Stimulated activated CD4-positive, alpha-beta T cell treated with anti-CD3 and anti-CD28 coated beads, Interleukin-1b, Interleukin-23, amount 100 ng/mL, for 4 hours (primary cell): ENCODE measurements at places on chromosomes 6 and 20.

GRCh38 chr20:56503916-56504315 is 20.6 kb upstream of the FAM209A start:
- DNase-seq = no peak

DNA sequence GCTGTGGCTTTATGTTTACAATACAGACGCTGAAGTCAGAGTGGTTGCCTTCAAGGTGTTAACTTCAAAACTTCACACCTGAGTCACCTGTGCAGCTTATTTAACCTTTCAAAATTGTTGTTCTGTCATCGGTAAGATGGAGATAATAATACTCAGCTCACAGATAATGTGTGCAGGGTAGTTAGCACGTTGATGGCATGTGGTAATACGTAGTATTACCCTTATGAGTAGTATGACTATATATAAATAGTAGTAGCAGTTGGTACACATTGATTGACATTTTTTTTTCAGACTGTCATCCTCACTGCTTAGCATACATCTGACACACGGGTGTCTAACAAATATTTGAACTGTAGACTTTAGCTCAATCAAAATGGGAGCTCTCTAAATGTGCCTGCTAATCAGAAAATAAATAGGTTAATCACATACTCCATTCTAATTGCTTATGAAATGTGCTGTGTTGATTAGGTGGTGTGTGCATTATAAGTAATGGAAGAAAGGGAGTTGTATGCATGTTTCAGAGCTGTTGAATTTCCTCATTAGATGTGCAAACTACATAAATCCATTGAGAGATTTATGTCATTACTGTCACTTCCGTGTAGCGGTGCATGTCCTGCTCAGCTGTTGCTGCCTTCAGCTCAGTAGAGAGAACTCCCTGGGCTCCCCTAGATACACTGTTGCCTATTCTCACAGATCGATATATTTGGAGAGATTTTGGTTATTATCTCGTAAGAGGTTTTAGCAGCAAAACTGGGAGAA is 11.2 kb upstream of the MROH8 start:
- DNase-seq = no peak

DNA sequence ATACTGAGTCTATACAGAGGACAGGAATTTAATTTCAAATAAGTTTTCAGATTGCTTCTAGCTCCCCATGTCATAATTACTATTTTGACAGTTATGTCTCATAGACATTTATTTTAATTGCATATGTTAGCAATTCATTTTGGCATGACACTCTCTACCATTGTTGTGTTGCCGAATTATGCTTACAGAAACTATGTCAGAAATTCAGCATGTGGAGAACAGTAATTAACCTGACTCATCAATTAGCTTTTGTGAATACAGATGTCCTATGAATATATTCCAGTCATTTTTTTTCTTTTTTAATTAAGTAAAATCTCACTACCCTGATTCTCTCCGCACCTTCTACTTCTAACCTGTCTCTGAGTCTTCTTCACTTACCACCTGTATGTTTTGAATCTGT is 105.1 kb downstream of the NKAIN2 start:
- no peak for DNase-seq

- DNase-seq = no peak
Observed at GRCh38 chr20:49675368-49676151, 38.1 kb downstream of the B4GALT5 start.

DNA sequence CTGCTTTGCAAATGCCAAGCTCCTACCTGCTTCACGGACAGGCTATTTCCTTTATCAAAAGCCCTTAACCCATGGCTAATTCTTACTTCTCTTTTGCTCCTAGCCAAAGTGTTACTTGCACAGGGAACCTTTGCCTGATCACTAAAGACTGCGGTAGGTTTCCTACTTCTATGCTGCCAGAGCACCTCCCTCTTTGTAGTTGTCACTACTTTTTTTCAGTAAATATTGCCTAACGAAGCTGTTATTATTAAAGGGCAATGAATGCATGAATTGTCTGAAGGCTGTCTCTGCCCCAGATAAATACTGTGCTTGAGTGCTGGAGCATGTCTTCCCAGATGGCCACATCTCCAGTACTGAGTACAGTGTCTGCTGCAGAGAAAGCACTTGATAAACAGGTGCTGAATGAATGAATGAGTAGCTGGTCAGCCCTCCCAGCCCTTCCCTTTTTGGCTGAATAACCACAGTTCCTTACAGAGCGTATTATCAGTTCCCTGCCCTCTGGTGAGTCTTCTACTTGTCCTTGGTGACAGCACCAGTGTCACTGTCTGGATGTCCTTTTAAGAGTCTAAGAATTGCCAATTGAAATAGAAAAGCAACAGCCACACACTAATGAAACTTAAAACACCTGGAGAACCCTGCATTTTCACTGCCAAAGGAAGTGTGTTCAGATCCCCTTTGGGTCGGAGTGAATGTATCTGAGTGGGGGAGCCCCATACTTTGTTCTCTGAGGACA is 73.6 kb upstream of the TRAF3IP2 start:
- no peak for DNase-seq

- no peak for DNase-seq
Observed at GRCh38 chr20:51536116-51537069, 6.1 kb downstream of the NFATC2 start.

- DNase-seq = no peak
Observed at GRCh38 chr6:45558858-45559257, 181.1 kb upstream of the SUPT3H start.

GRCh38 chr20:57439432-57439831 is 48.2 kb downstream of the RBM38 start:
- DNase-seq = no peak

GRCh38 chr6:125554456-125554855 is 195.0 kb upstream of the HEY2 start:
- DNase-seq = no peak

DNA sequence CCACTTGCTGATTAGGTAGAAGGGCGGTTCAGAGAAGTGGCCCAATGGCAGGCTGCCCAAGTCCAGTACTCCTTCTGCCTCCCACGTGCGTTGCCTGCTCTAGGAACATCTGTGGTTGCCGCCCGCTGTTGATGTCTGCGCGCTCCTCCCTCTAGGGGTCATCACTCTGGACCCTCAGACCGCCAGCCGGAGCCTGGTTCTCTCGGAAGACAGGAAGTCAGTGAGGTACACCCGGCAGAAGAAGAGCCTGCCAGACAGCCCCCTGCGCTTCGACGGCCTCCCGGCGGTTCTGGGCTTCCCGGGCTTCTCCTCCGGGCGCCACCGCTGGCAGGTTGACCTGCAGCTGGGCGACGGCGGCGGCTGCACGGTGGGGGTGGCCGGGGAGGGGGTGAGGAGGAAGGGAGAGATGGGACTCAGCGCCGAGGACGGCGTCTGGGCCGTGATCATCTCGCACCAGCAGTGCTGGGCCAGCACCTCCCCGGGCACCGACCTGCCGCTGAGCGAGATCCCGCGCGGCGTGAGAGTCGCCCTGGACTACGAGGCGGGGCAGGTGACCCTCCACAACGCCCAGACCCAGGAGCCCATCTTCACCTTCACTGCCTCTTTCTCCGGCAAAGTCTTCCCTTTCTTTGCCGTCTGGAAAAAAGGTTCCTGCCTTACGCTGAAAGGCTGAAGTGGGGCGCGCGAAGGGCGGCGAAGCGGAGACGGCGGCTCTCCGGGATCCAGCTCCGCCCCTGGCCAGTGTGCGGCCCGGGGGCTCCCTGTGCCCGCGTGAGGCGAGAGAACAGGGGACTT is 8.5 kb downstream of the TRIM15 start:
- no peak for DNase-seq

GRCh38 chr6:21885532-21886114 is 292.1 kb downstream of the SOX4 start:
- no peak for DNase-seq

GRCh38 chr6:21767891-21768648 is 174.5 kb downstream of the SOX4 start:
- DNase-seq = no peak

- no peak for DNase-seq
Observed at GRCh38 chr6:22025468-22026163, 271.2 kb downstream of the PRL start.

GRCh38 chr20:10935658-10936402 is 262.0 kb upstream of the JAG1 start:
- DNase-seq = no peak

GRCh38 chr6:121492536-121492935 is 57.1 kb downstream of the GJA1 start:
- DNase-seq = no peak

GRCh38 chr6:78810698-78811097 is 56.7 kb upstream of the IRAK1BP1 start:
- DNase-seq = no peak

GRCh38 chr6:128112494-128112893 is 211.6 kb upstream of the THEMIS start:
- DNase-seq = no peak

- no peak for DNase-seq
Observed at GRCh38 chr6:44701637-44702101, 314.2 kb downstream of the CDC5L start.

DNA sequence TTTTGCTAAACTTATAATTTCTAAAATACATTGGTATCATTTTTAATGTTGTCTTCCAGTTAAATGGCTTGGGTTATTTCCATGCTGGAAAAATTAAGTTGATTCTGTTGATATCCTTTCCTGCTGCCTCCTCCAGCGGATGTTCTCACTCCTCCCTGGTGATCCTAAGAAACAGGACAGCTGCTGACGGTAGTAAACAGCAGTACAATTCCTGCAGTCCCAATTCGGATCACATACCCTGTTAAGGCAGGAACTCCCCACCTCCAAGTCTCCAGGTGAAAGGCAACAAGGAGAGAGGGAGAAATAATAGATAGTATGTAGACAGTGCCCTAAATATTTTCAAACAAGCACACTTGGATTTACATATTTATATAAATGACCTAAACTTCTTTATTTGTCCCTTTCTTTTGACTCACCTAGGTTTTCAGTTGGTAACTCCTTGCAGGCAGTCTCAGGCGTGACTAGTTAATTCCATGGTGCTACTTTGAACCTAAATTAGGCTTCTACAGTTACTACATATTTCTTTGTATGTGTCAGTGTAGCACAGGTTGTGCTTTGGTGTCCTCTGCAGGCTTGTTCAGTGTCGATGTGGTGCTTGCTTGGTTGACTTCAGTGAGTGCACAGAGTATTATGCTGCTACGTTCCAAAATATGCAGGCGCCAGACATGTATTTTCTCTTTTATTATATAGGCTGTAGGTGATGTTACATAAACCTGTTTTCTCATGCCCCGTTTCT is 126.0 kb downstream of the ADGRB3 start:
- no peak for DNase-seq

GRCh38 chr6:89268776-89269175 is 46.3 kb downstream of the GABRR2 start:
- no peak for DNase-seq

DNA sequence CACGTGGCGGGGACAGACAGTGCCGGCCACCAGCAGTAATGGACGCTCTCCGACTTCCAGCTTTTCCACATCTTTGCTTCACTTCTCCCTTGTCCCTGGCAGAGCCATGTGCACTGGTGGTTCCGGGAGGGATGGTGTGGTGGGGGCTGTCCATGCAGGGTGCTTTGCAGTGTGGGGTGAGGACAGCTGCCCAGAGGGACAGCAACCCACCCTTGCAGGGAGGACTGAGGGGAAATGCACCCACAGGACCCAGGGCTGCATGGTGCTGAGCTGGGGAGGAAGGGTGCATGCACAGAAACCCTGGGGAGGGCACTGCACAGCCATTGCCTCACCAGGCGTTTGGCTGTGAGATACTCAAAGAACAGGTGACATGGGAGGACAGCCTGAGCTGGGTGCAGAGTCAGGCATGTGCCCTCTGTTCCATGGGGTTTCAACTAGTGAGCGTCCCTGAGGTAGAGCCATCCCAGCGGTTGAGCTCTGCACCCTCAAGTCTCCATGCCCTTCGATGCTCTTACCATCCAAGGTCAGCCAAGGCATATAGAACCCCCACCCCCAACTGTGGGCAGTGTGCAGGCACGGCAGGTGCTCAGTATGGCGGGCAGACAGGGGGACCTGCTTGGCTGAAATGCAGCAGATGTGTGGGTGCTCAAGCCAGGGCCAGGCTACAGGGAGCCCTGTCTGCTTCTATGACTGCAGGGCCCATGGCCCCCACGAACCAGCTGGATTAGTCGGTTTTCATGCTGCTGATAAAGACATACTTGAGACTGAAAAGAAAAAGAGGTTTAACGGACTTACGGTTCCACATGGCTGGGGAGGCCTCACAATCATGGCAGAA is 239.7 kb downstream of the TTLL2 start:
- no peak for DNase-seq

DNA sequence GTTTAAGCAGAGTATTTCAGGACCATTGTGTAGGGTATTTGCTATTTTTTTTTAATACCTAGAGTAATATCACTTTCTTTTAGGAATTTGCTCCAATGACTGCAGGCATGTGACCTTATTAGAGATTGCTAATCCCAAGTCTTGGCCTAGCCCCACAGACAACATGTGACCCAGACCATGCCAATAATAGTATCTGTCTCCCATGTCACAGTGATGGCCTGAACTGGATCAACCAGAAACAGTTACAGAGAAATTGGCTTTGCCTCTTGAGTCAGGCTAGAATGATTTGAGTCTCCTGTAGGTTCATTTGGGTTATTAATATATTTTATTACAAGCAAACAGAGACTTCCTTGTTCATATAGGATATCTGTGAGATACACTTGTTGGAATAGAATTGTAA is 116.8 kb downstream of the DNAH8 start:
- DNase-seq = no peak

DNA sequence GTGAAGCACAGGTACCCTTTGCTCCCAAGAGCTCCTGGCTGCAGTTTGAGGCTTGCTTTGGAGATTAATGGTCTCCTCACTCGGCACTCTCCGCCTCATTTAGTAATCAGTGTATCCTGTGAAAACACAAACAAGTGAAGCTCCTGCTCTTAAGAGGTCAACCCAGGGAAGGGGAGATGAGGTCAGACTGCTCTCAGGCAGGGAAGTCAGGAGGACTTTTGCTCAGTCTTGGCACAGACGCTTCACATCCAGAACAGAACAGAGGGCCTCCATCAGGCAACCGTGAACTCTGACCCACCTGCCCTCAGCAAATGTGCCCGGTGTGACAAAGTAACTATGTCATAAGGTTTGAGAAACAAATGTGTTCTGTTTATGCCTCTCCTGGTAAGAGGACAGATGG is 428.8 kb upstream of the JARID2 start:
- no peak for DNase-seq

GRCh38 chr20:49560186-49560585 is 7.8 kb downstream of the PTGIS start:
- DNase-seq = no peak

- DNase-seq = no peak
Observed at GRCh38 chr6:90941885-90942284, 355.0 kb upstream of the MAP3K7 start.

- DNase-seq = no peak
Observed at GRCh38 chr6:4786996-4787395, 10.8 kb downstream of the CDYL start.

- no peak for DNase-seq
Observed at GRCh38 chr6:113147544-113147943, 709.6 kb upstream of the MARCKS start.

GRCh38 chr6:44246663-44247337 is at the start of gene HSP90AB1:
TSS of gene HSP90AB1 (plus strand) at chr6:44247101. CDS start at chr6:44248630, 1,529 bp downstream.
- peak; percentile 96 for DNase-seq

GRCh38 chr20:15045246-15045645 is 707.8 kb upstream of the FLRT3 start:
- no peak for DNase-seq

- DNase-seq = no peak
Observed at GRCh38 chr6:165695722-165696515, 32.9 kb upstream of the PDE10A start.
